AG09319 (cell line): ENCODE measurements at places on chromosomes 7 and 10.

DNA sequence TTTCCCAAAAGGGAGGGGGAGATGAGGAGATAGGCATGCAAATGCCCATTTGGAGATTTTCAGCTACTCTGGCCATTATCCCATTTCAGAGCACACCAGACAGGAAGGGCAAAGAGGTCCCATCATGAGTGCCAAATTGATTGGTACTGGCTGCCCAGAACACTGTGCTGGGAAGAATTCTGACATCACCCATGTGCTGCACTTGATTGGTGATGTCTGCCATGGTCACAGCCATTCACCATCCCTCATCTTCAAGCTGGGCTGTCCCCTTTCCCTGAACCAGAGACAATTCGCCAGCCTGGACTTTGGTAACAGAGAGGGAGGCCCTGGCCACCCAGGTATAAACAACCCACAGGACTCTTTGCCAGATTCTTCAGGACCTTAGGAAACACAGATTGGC lies 23.2 kb upstream of the RADIL start:
- DNase-seq, result no peak

- DNase-seq, result no peak
These were observed 1.4 kb upstream of the ZYX start for GRCh38 chr7:143379611-143380259.

- no peak for DNase-seq
These were observed 584 bp upstream of the ZMIZ1 start for GRCh38 chr10:79068203-79068561.

GRCh38 chr7:100484673-100485045 lies 932 bp downstream of the NYAP1 start:
- no peak for DNase-seq

GRCh38 chr7:2129323-2130095 lies 103.2 kb downstream of the MAD1L1 start:
- DNase-seq, result no peak
